ENCODE measurements at places on chromosomes 6 and 20.

- no peak for DNase-seq
Observed at GRCh38 chr6:128025478-128025877, 124.6 kb upstream of the THEMIS start.

- no peak for DNase-seq
Observed at GRCh38 chr6:45314146-45314545, 14.0 kb upstream of the RUNX2 start.

DNA sequence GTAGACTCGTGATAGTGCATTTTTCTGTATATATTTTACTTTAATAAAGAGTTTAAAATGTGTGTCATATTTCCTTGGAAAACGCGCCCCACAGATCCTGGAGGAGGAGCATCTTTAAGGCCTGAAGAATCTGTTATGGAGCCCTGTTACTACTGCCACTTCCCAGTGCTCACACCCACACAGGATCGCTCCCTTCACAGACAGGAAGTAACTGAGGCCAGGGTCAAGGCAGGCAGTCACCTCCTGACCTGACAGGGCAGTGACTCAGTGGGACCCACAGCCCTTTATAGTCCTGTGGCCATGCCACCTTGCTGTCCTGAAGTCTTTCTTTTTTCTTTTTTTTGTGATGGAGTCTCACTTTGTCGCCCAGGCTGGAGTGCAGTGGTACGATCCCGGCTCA lies 9.0 kb downstream of the RRBP1 start:
- no peak for DNase-seq

- no peak for DNase-seq
Observed at GRCh38 chr20:54343099-54343498, 132.3 kb upstream of the DOK5 start.

DNA sequence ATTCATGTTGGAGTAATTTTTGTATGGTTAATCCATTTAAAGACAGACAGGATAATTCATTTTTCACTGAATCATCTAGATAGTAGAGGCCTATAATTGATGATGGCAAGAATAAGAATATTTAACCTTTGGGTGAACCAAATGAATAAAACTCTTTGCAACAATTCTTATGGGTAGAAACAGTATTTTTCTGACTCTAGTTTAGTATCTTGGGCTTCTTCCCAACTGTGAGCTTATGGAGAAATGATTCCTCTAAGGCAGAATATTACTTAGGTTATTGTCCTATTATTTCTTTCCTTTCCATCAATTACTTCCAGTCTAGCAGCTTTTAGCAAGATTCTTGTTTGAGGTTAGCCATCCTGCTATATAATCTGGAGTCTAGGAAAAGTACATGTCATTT lies 734.9 kb upstream of the FLRT3 start:
- no peak for DNase-seq

DNA sequence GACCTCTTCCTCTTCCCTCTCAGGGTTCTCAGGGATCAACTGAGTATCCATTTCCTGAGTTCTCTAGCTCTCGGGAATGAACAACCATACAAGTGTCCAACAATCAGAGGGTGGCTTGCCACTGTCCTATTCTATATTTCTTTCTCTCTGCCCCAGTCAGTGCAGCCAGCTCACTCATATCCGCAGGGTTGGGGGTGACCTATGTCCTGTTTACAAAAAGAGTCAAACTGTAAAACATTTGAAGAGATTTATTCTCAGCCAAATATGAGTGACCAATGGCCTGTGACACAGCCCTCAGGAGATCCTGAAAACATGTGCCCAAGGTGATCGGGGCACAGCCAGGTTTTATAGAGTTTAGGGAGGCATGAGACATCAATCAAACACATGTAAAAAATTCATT lies 10.8 kb upstream of the BTN3A2 start:
- DNase-seq, result no peak

DNA sequence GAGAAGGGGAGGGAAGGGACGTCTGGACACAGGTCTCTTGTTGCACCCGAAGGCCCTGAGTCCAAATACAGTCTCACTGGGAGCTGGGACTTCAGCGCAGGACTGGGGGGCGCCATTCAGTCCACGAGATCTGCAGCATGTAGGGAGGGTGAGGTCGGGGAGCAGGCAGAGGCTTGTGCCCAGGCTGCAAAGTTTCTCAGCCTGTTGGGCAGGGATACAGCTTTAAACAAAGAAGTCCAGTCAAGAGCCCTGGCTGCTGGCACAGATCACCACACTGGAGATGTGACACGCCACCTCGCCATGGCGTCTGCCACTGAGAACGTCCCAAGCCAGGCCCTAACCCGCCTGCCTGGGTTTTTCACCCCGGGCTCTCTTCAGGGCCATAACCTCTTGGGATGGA lies 256.6 kb downstream of the DLL1 start:
- no peak for DNase-seq

- DNase-seq, result no peak
Observed at GRCh38 chr20:36827541-36828279, 48.2 kb upstream of the TLDC2 start.

DNA sequence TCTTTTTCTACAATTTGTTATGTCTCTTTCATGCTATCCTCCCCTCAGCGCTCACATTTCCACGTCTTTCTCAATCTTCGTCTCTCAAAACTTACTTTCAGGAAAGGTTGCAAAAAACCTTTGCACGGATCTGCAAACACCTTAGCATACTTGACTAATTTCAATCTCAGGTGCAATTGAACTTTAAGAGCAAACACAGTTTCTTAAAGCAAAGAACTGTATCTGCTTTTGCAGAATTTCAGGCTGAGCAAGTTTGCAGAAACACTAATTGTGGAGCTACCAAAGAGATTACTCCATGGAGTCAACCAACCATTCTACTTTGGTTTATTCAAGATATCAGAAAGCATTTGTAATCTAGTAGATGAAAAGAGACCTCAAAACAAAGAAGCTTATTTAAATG lies 668.2 kb upstream of the MARCKS start:
- DNase-seq, result no peak

GRCh38 chr6:74939721-74940620 lies 265.9 kb downstream of the COL12A1 start:
- DNase-seq, result no peak

DNA sequence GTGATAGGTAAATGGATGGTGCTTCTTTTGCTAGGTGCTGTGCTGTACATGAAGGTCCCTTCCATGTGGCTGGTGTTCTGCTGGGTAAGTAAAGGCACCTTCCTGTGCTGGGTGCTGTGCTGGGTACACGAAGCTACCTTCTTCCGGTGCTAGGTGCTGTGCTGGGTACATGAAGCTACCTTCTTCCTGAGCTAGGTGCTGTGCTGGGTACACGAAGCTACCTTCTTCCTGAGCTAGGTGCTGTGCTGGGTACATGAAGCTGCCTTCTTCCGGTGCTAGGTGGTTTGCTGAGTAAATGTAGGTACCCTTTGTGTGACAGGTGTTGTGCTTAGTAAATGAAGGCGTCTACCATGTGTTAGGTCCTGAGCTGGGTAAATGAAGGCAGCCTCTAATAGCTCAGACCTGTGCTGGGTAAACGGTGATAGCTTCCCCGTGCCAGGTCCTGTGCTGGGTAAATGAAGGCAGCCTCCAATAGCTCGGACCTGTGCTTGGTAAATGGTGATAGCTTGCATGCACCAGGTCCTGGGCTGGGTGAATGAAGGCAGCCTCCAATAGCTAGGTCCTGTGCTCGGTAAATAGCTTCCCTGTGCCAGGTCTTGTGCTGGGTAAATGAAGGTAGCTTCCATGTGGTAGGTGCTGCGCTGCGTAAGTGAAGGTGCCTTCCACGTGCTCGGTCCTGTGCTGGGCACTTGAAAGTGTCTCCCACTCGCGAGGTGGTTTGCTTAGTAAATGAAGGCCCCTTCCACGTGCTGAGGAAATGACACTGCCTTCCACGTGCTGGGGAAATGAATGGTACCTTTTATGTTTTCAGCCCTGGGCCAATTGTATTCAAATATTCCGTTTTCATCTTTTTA lies 115.5 kb downstream of the ERMARD start:
- no peak for DNase-seq

- DNase-seq, result no peak
Observed at GRCh38 chr6:97423190-97423589, 140.2 kb upstream of the MMS22L start.

DNA sequence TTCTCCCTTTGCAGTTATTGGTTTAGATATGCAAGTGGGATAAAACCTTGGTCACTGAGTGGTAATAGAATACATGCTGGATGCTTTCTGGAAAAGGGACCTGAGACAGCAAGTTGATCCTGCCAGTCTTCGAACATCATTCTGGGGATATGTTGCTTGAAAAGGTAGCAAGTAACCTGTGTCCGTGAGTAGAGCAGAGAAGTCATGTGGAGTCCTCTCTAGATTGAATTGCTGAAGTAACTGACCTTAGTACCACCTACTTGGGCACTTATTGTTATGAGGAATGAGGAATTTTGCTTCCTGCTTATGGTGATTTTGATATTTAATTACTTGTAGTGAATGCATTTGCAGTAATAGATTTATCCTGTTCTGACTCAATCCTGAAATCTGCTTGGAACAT lies 367.3 kb upstream of the IMPG1 start:
- no peak for DNase-seq

- no peak for DNase-seq
Observed at GRCh38 chr20:37774156-37774555, 80.3 kb downstream of the CTNNBL1 start.

- peak; percentile 16 for DNase-seq
Observed at GRCh38 chr6:64266351-64266821, 630.8 kb downstream of the PHF3 start.

DNA sequence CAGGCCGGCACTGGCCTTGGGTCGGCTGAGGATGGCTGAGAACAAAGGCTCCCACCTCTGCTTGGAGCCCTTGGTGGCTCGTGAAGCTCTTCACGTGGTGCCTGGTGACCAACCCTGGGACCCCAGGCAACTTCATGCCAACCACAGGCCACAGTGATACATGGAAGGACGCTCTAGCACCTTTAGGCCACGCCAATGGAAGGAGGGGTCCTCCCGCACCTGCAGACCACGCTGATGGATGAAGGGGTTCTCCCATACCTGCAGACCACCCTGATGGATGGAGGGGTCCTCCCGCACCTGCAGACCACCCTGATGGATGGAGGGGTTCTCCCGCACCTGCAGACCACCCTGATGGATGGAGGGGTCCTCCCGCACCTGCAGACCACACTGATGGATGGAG lies 62.5 kb downstream of the ERMARD start:
- DNase-seq, result no peak

GRCh38 chr6:143337201-143337949 lies 113.1 kb downstream of the ADAT2 start:
- peak; percentile 68 for DNase-seq

DNA sequence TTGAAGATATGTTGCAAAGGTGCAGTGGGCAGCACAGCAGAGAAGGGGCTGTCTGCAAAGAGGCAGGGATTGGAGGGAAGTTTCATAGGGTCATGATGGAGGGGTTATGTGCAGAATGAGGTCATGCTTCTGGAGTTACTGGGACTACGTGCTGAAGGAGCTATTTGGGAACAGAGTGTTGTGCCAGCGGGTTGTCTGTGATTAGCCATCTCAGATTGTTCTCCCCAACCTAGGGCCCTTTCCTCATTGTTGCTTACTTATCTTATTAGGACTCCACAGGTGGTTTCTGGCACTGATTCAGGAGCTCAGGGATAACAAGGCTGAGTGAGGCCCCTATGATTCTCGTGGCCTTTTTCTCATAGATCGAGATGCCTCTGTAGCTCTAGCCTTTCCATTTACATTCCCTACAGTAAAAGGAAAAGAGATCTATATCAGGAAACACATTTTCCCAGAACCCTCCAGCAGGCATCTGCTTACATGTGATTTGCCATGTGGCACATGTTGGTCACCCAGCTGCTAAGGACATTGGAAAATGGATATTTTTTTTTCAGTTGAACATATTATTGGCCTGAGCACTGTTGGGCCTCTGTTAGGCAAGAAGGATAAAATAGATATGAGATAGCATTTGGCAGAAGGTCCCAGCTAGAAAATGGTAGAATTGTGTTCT lies 429.6 kb upstream of the PLCB4 start:
- DNase-seq, result no peak

DNA sequence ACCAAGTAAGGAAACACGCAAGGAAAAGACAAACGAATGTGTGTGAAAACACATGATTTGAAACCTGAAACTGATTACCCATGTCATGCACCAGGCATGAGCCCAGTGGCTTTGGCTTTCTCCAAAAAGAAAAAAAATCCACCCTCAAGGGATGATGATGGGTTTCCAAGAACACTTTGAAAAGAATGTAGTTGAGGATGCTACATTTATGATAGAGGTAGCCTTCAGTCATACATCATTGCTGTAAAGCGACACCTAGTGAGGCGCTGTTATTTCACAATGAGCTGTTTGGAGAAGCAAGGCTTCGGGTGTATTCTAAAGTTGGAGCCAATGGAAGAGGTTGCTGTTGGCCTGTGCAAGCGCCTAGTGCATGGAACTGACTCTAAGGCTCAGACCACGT lies 124.9 kb downstream of the SCML4 start:
- DNase-seq, result no peak

- no peak for DNase-seq
Observed at GRCh38 chr20:38590676-38591473, 9.9 kb downstream of the ADIG start.

DNA sequence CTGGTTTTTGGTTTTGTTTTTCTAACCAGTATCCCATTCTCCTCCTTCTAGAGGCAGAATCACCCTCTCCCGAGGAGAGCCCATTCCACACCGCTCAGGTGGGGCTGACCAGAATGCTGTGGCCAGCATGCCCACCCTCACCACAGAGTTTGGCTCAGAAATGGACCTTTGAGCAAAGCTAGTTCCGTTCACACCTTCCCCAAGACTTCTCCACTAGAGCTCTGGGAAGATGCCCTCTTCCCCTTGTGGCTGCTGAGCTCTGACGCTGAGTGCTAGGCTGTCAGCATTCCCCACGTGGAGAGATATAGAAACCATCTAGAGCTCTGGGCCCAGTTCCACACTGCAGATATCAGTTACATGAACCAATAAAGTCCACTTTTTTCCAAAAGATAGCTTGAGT lies 7.9 kb downstream of the GPLD1 start:
- DNase-seq, result no peak

- DNase-seq, result peak; percentile 88
Observed at GRCh38 chr6:157323966-157324300, 614 bp upstream of the TMEM242 start.

- no peak for DNase-seq
Observed at GRCh38 chr6:128284128-128284527, 236.3 kb downstream of the PTPRK start.

DNA sequence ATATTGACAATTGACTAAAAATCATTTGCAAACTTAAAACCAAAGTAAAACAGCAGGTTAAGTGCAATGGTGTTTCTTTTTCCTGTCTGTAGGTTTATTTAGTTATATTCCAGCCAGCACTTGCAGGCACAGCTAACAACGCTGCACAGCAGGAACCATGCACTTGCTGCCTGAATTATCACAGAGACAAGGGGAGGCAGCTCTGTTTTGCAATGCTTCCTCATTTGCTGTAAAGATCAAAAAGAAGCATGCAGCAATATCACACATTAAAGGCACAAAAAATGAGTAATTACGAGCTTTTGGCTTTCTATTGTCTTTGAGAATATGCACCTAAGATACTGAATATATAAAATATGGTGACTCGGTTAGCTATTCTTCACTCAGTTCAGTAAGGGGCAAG lies 241.9 kb downstream of the EPHA7 start:
- peak; percentile 80 for DNase-seq

GRCh38 chr6:170155464-170156196 lies 135.2 kb downstream of the DLL1 start:
- DNase-seq, result no peak

All from NB4 (cell line).